ENCODE measurements at places on chromosomes 2 and 18.
A peak's percentile ranks its signal among the peaks of the same experiment; 100 is the strongest.

DNA sequence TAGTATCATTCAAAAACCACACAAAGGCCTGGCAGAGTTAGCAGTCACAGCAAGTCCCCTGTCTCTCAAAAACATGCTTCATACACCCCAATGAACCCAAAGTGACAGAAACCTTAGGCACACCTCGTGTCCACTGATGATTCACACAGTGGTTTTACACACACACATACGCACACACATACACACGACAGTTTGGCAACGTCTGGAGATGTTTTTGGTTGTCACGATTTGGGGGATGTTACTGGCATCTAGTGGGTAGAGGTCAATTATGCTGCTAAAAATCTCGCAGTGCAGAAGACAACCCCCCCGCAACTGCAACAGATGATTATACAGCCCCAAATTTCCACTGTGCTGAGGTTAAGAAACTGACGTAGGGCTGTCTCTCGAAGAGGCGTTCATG is 72.9 kb upstream of the PARD3B start:
- H3K27ac ChIP-seq = no peak overlapping the region
- H3K36me3 ChIP-seq = no peaks in the 10 kb centered on the region
- H3K27me3 ChIP-seq = peaks cover 6% of the 10 kb centered on the region

- peak overlapping the region; percentile 89 for H3K27ac ChIP-seq
- H3K36me3 ChIP-seq = no peaks in the 10 kb centered on the region
- H3K27me3 ChIP-seq = no peaks in the 10 kb centered on the region
- peak; percentile 82 for DNase-seq
Measured at GRCh38 chr2:12716032-12716281, 779 bp upstream of the TRIB2 start.

DNA sequence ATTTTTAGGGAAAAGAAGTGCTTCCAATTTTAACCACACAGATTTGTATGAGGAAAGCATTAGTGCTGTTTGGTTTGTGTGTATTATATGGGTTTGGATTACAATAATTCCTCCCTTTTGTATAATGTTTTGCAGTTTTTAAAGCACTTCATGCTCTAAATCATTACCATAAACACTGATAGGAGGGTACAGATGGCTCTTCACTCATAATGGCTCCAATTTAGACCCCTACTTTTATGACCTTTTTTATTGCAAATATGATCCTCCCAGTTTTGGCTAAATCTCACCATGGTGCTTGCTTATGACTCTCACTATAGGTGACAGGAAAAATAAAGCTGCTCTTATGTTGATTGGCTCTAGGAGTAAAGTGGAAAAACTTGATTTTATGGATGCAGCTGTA is 23.8 kb upstream of the TMEM17 start:
- H3K27ac ChIP-seq = no peak overlapping the region
- peaks cover 2% of the 10 kb centered on the region for H3K27me3 ChIP-seq
- no peaks in the 10 kb centered on the region for H3K4me1 ChIP-seq

DNA sequence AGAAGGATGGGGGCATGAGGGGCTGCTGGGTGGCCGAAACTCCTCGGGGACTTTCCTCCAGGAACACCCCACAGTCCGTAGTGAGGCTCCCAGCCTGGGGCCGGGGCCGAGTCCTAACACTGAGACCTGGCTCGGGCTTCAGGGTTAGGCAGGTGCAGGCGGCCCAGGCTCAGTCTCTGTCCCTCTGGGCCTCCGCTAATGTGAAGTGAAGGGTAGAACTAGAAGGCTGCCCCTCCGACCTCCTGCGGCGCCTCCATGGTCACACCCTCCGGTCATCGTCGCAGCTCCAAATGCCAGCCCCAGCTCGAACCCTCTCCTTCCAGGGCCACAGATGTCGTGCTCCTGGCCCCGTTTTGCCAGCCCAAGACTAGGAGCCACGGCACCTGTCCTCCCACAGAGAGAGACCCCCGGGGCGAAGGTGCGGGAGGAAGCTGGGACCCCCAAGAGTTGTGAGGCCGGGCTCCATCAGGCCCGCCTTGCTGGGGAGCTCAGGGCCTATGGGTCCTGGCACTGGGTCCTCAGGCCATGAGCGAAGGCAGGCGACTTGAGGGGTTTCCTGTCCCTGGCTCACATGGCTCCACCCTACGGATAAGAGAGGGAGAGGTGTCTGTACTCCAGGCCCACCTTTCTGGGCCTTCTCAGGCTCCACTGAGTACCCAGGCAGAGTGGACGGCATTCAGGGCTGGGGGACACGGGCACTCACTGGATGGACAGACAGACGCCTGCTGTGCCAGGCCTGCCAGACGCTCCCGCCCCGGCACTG is 797 bp downstream of the ANO7 start:
- H3K27ac ChIP-seq = no peak overlapping the region
- no peak overlapping the region for H3K4me3 ChIP-seq
- H3K36me3 ChIP-seq = no peaks in the 10 kb centered on the region
- H3K4me1 ChIP-seq = no peaks in the 10 kb centered on the region
- no peak for DNase-seq

DNA sequence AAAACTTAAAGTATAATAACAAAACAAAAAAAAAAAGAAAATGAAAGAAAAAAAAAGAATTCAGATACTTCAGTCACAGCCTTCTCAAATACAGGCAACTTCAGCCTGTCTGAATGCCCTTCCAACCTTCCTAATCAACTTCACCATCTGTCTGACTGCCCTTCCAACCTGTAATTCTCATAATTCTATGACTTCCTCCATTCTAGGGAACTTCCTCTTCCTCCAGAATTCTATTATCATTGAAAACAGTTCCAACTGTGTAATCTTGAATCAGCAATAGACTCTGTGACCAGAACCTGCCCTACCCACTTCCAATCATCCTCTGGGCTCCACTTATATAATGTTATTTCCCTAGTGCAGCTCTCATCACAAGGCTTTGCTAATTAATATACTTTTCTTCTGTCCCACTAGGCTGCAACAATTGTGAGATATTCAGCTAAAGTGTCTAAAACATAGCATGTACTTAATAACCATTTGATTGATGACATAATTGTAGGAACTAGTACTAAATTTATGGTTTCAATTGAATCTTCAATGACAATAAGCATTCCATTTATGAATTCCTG is 127.3 kb downstream of the UPP2 start:
- no peak overlapping the region for H3K27ac ChIP-seq
- H3K36me3 ChIP-seq = no peaks in the 10 kb centered on the region
- no peaks in the 10 kb centered on the region for H3K4me1 ChIP-seq
- no peak overlapping the region for H3K4me3 ChIP-seq
- DNase-seq = no peak

- no peak for DNase-seq
- no peak within 1 kb of the TSS for H3K27ac ChIP-seq
- no peak within 1 kb of the TSS for H3K4me3 ChIP-seq
- H3K27me3 ChIP-seq = peaks cover 31% of the 10 kb centered on the region
- no peaks in the 10 kb centered on the region for H3K36me3 ChIP-seq
Measured at GRCh38 chr2:11533278-11534070, at the start of gene GREB1. Gene GREB1 (plus strand): TSS chr2:11534045. CDS start chr2:11556615, 22,570 bp downstream.

DNA sequence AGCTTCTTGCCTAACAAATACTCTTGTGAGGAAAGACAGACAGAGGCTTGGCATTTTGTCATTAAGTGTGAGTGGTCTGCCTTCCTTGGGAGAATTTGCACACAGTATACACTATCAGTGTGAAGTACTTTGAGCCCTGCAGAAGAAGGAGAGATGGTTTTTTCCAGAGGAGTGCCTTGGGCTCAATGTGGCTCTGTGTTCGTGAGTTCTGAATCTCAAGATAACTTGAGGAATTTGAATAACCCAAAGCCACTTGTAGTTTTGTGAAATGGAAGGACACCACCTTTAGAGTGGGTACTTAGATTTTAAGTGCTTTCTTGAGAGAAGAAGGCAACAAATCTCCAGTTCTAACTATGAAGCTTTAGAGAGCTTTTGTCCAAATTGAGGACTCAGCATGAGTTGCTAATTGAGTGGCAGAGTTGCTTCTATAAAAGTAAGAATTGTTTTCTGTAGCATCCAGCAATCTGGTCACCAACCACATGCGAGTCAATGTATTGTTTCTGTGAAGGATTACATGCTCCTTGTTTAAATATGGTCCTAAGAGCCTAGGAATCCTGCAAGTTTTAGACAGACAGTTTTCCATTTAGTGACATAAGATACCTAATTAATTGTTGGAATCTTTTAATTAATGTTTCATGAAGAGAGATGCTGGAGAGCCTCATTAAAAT is 68.3 kb downstream of the BABAM2 start:
- no peaks in the 10 kb centered on the region for H3K27me3 ChIP-seq
- DNase-seq = no peak
- H3K4me3 ChIP-seq = no peak overlapping the region
- H3K27ac ChIP-seq = peak overlapping the region; percentile 66

DNA sequence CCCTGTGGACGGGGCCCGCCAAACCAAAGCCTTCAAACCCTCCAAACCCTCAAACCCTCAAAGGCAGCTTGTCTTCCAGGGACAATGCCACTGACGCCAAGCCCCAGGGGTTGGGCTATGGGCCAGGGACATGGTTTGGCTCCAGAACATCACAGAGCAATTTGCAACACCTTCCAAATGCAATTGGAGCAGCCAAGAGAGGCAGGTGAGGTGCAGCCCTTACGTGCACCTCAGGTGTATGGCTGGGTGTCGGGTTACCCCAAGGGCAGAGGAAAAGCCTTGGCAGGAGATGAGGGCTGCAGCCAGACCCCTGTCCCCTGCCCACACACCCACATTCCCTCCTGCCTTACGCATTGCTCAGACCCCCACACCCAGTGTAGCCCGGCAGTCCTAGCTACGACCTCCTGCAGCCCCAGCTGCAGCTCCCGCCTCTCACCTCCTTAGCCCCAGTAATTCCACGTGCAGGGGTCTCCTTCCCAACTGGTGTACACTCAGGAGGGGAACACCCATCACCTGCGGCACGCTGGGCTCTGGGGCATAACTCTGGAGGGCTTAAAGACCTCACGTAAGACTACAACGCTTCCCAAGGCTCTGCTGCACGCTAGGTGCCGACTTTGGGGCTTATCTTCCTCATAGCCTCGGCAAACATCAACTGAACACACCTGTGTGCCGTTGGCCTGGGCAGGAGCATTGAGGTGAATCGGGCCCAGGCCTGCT is 88.7 kb downstream of the TFCP2L1 start:
- no peak for DNase-seq
- H3K27me3 ChIP-seq = no peaks in the 10 kb centered on the region
- H3K27ac ChIP-seq = no peak overlapping the region
- H3K36me3 ChIP-seq = no peaks in the 10 kb centered on the region
- H3K4me3 ChIP-seq = no peak overlapping the region

DNA sequence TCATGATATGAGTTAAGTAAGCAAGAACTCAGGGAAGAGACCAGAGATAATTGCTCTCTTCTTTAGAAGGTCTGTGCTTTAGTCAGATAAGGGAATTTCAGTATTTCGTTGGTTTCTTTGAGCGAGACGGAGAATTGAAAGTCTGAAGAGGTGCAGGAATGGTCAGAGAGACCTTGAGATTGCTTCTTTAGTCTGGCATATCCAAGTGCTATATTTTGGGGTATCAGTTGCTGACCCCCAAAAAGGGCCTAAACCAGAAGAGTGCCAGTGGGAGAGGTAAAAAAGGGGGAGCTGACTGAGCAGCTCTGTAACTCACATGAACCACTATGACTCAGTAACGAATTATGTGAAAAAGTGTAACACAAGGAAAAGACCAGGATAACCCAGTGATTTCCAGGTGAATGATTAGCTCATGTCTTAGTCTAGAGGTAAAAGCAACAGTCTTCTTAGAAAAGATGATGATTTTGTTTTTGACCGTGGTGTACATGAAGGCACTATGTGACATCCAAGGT is 932.9 kb downstream of the TDRD15 start:
- no peaks in the 10 kb centered on the region for H3K4me1 ChIP-seq
- no peaks in the 10 kb centered on the region for H3K27me3 ChIP-seq
- H3K27ac ChIP-seq = no peak overlapping the region
- no peak overlapping the region for H3K4me3 ChIP-seq
- no peak for DNase-seq

DNA sequence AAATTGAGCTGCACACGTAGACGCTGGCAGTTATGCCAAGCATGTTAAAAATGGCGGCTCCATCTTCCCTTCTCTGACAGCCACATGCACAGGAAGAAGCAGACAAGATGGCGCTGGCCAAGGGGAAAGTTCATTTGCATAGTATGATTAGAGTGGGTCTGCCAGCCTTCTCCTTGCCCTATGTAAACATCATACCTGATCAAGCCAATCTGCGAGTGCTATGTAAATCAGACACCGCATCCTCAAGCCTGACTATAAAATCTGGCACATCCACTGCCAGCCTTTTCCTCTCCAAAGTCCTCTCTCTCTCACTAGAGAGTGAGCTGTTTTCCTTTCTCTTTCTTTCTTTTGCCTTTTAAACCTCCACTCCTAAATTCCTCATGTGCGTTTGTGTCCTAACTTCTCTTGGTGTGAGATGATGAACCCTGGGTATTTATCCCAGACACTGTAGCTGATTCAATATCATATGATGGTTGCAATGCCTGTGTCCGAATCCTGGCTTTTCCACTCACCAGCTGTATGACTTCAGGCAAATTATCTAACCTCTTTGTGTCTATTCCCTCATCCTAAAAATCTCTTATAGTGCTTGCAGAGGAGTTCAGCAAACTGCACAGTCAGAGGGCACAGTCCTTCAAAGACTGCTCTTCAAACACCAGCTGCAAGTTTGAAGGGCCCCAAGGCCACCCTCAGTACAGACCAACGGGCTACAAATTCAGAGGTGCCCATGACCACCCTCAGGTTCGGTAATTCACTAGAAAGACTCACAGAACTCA is 39.3 kb upstream of the ITSN2 start:
- peaks cover 24% of the 10 kb centered on the region for H3K4me1 ChIP-seq
- DNase-seq = no peak
- H3K27me3 ChIP-seq = peaks cover 2% of the 10 kb centered on the region
- no peaks in the 10 kb centered on the region for H3K36me3 ChIP-seq

- H3K4me1 ChIP-seq = no peaks in the 10 kb centered on the region
- no peak overlapping the region for H3K27ac ChIP-seq
- no peaks in the 10 kb centered on the region for H3K36me3 ChIP-seq
- H3K27me3 ChIP-seq = no peaks in the 10 kb centered on the region
- no peak for DNase-seq
- H3K4me3 ChIP-seq = no peak overlapping the region
Measured at GRCh38 chr2:52676056-52676455, 1091.5 kb upstream of the CHAC2 start.

- DNase-seq = no peak
- H3K4me3 ChIP-seq = no peak overlapping the region
- no peaks in the 10 kb centered on the region for H3K36me3 ChIP-seq
- H3K4me1 ChIP-seq = peaks cover 7% of the 10 kb centered on the region
Measured at GRCh38 chr2:86012007-86012712, 93.5 kb downstream of the POLR1A start.
